Right lobe of liver (tissue), 6 donors: ENCODE measurements at places on chromosomes 5 and 9. TPM values are rescaled to one million over a fixed set of nuclear protein-coding genes. Genes with fewer than 3 reads are reported as not detected.
A peak's percentile ranks its signal among the peaks of the same experiment; 100 is the strongest.

- H3K27me3 ChIP-seq = no peaks in the 10 kb centered on the region
- no peaks in the 10 kb centered on the region for H3K36me3 ChIP-seq
- no peak for DNase-seq
- no peaks in the 10 kb centered on the region for H3K4me1 ChIP-seq
- H3K27ac ChIP-seq = peak overlapping the region; percentile 70
- no peak overlapping the region for H3K4me3 ChIP-seq
Observed at GRCh38 chr5:136080113-136080482, 51.3 kb downstream of the TGFBI start.

DNA sequence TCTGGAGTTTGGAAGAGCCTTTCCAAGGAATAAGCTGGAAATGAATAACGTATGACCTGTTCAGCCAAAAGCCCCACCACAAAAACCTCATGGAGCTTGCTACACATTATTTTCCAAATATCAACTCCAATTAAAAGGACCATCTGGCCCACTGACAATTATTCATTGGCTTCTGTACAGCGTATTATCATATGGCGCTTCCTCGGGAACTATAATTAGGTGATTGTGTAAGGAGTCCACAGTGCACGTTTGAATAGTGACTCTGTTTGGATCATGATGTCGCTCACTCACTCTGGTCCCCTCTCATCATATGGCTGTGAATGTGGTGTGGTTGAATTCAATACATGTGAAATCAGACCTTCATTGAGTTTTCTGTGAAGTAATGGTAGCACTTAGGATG, 52.1 kb downstream of the GDNF start:
- no peak overlapping the region for H3K27ac ChIP-seq
- H3K27me3 ChIP-seq = no peaks in the 10 kb centered on the region
- H3K4me3 ChIP-seq = no peak overlapping the region
- no peaks in the 10 kb centered on the region for H3K36me3 ChIP-seq
- no peak for DNase-seq

DNA sequence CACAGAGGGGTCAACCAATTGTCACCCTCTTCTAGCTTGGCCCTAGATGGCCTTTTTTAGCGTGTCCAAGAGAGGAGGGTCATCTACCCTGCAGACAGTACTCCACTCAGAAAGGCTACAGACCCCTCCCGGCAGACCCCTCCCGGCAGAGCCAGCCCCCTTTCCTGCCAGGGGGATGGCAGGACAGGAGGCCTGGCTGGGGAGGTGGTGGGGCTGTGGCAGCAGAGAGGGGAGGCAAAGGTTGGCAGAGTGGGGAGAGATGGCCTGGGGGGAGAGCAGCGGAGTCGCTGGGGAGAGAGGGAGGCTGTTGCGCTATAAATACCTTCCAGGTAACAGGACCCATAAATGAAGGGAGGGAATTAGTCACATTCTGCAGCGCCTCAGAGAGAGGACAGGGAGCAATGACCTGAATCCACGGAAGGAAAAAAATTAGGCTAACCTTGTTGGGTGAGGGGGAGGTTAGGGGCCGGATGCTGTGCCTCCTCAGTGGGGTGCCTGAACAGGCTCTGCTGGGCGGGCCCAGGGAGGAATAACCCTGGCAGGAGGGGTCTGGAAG, 32.9 kb upstream of the PSD2 start:
- H3K4me3 ChIP-seq = no peak overlapping the region
- no peak for DNase-seq
- no peaks in the 10 kb centered on the region for H3K27me3 ChIP-seq

GRCh38 chr9:129258823-129259301, 80.8 kb upstream of the IER5L start:
- H3K27ac ChIP-seq = no peak overlapping the region
- no peak for DNase-seq

DNA sequence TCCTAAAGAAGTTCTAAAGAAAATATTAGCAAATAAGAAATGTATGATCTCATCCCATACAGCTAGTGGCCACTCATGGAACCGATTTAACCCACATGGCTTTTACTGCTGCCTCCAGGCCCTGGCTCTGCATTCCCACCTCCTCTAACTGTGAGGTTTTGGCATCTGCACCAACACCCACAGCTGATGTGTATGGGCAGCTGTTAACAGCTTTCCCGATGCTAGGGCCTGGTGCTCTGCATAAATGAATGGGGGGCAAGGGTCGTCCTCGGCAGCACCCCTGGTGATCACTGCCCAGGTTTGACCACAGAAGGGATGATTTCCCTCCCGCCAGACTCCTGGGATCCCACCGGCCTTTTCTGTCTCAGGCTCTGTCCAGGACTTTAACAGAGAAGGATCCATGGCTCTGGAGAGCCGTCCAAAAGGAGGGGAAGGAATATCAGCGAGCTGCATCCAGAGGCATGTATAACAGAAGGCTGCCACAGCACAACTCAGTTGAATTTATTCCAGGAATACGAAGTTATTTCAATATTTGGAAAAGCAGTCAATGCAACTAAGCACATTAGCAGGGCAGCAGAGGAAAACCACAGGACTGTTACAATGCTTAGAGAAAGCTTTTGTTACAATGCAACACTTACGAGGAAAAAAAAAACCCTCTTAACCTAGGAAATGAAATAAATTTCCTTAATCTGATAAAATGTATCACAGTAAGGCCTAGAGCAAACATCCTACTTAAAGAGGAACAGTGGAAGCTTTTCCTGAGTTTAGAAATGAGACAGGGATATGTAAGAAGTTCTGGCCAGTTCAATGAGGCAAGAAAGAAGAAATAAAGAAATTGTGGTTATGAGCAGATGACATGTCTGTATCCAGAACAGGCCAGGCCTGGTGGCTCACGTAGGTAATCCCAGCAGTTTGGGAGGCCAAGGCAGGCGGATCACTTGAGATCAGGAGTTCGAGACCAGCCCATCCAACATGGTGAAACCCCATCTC, 63.1 kb downstream of the NACC2 start:
- H3K4me3 ChIP-seq = no peak overlapping the region
- peak; percentile 22 for DNase-seq
- no peaks in the 10 kb centered on the region for H3K4me1 ChIP-seq
- H3K27ac ChIP-seq = no peak overlapping the region
- no peaks in the 10 kb centered on the region for H3K27me3 ChIP-seq

DNA sequence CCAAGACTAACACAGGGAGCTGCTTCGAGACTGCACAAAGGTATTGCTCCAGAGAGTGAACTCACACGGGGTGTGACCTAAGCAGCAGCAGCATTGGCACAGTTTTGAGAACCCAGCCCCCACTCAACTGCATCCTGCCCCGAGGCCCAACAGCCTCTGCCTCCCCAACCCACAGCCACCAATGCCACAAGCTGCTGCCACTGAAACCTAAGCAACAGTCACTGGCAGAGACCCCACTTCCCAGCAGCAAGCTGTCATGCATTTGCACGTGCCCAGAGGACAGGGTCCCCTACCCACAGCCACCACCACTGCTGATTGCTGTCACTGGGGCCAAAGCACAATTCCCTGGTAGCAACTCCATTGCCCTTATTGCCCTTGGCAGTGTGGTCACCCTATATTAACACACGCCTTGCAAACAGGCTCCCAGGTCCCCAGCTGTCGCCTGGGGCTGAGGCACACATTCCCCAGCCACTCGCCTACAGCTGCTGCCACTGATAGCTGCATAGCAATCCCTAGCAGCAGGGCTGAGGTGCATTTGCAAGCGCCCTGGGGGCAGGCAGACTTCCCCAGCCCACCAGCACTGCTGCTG, 141.0 kb downstream of the AGTPBP1 start:
- no peak for DNase-seq
- no peaks in the 10 kb centered on the region for H3K36me3 ChIP-seq
- no peaks in the 10 kb centered on the region for H3K27me3 ChIP-seq
- H3K27ac ChIP-seq = no peak overlapping the region
- no peaks in the 10 kb centered on the region for H3K4me1 ChIP-seq
- no peak overlapping the region for H3K4me3 ChIP-seq

DNA sequence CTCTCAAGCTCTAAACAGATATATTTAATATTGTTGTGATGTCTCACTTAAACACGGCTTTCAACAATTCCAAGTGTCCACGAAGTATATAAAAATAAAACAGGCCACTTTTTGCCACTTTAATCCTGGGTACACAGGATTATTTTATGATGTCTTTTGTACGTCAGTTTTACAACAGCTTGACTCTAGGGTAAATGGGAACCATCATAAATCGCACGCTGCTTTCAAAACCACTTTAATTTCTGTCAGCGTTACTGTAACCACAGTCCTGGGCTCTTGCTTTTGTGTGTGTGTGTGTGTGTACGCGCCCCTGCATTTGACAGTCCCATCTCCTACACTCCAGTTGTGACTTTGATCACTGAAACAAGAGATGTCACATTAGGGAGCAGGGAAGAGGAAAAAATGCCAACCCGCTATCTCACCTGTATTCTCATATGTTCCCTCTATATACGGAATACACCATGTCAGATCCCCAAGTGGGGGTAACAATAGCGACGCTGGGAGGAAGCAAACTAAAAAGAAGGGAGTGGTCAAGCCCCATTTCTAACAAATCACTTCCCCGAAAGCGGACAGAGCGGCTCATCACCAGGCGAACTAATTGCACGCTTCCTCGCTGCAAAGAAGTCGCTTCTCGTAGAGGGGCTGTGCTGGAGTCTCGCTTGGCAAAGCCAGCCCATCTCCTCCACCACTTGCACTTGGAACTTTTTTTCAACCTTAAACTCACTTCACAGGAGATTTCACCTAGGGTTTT, 1.2 kb downstream of the BNC2 start:
- H3K27ac ChIP-seq = no peak overlapping the region
- no peak for DNase-seq
- H3K4me3 ChIP-seq = no peak overlapping the region
- peaks cover 8% of the 10 kb centered on the region for H3K27me3 ChIP-seq

- H3K36me3 ChIP-seq = no peaks in the 10 kb centered on the region
- H3K27me3 ChIP-seq = no peaks in the 10 kb centered on the region
- no peak overlapping the region for H3K4me3 ChIP-seq
- no peak overlapping the region for H3K27ac ChIP-seq
- no peaks in the 10 kb centered on the region for H3K4me1 ChIP-seq
Observed at GRCh38 chr9:92176068-92176799, 61.0 kb upstream of the SPTLC1 start.

DNA sequence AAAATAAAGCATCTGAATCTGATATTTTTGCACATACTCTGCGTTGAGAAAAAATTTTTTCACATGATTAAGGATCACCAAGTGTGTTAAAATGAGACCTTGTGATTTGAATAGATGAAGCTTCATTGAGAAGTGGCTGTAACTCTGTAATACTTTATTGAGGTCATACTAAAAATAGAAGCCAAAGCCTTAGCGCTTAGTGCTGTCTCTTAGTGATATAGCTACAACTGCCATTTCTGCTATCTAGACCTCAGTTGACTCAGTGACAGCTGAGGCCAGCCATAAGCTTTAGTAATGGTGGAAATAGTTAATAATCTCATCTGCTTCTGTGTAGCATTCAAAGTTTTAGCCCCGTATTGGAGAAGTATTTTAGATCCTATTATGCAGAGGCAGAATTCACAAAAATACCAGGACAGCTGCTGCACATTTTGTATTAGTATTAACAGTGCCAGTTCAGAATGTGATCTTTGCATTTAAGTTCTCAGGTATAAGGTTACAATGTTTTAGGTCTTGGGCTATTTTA, 107.4 kb upstream of the SGCD start:
- H3K27me3 ChIP-seq = no peaks in the 10 kb centered on the region
- H3K36me3 ChIP-seq = no peaks in the 10 kb centered on the region
- H3K4me3 ChIP-seq = no peak overlapping the region
- DNase-seq = no peak
- no peak overlapping the region for H3K27ac ChIP-seq
- H3K4me1 ChIP-seq = no peaks in the 10 kb centered on the region

- H3K27me3 ChIP-seq = no peaks in the 10 kb centered on the region
- no peaks in the 10 kb centered on the region for H3K4me1 ChIP-seq
- no peaks in the 10 kb centered on the region for H3K36me3 ChIP-seq
- H3K27ac ChIP-seq = no peak overlapping the region
- DNase-seq = no peak
Observed at GRCh38 chr5:142842994-142843905, 73.1 kb downstream of the ARHGAP26 start.

DNA sequence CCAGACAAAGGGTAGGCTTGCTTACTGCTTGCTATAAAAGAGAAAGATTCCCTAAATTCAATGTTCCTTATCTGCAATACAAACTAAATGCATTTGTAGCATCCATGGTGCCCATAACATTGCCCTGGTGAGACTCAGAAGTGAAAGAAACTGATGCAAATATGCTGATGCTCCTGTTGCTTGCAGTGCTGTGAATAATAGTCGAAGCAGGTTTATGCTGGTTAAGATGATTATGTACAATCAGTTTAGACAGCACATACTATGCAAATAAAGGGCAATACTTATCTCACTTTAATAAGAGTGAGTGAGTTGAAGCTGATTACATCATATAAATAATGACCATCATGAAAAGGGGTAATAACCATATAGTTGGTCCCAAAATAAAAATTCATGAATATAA, 215.5 kb downstream of the SNCAIP start:
- H3K27me3 ChIP-seq = no peaks in the 10 kb centered on the region
- H3K4me3 ChIP-seq = no peak overlapping the region
- H3K27ac ChIP-seq = no peak overlapping the region
- no peaks in the 10 kb centered on the region for H3K4me1 ChIP-seq
- H3K36me3 ChIP-seq = no peaks in the 10 kb centered on the region
- no peak for DNase-seq

GRCh38 chr9:121048175-121048574, 1.9 kb downstream of the C5 start:
- no peaks in the 10 kb centered on the region for H3K36me3 ChIP-seq
- DNase-seq = no peak
- no peaks in the 10 kb centered on the region for H3K27me3 ChIP-seq
- H3K27ac ChIP-seq = peak overlapping the region; percentile 89

DNA sequence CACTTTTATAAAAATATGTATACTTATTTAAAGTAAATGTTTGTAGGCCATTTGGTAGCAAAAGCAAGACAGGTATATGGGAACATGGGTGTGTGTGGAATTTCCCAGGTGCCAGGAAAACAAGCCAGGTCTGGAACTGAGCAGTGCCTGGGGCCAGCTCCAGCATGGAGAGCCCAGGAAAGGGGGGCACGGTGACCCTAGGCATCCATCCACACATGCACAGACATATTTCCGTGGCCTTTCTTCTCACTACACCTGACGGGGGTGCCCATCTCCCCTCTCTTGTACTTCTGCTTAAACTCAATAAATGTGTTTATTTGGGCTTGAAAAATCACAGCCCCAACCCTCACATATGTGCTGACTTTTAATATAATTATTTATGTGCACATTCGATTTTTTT, 31.2 kb upstream of the CXCL14 start:
- no peaks in the 10 kb centered on the region for H3K27me3 ChIP-seq
- no peaks in the 10 kb centered on the region for H3K4me1 ChIP-seq
- H3K27ac ChIP-seq = no peak overlapping the region
- no peaks in the 10 kb centered on the region for H3K36me3 ChIP-seq
- no peak overlapping the region for H3K4me3 ChIP-seq

DNA sequence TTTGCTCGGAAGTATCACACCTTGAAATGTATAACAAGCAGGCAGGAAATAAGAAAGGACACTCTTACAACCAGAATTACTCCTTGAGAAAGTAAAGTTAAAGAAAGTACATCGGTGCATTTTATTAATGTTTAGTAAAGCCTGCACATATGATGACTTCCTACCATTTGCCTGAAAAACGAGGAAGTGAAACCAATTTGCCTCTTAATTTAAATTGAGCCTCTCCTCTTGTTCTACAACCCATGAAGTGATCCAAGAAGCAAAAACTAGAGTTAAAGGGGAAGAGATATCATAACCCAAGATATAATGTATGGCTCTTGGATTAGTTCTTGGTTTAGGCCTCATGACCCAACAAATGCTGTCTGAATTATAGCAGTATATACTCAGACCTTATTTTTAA, 95.6 kb downstream of the GNAQ start:
- H3K36me3 ChIP-seq = no peaks in the 10 kb centered on the region
- H3K4me3 ChIP-seq = no peak overlapping the region
- H3K27me3 ChIP-seq = no peaks in the 10 kb centered on the region
- no peaks in the 10 kb centered on the region for H3K4me1 ChIP-seq

C9orf43 gene
- total RNA-seq = 0.44 TPM

FCN1 gene
- 2.0 TPM for total RNA-seq

GPRIN1 gene
- 0.16 TPM for total RNA-seq

LCN2 gene
- 66.3 TPM for total RNA-seq

SMIM33 gene
- not detected for total RNA-seq
